ENCODE measurements at places on chromosomes 5 and 9. TPM values are rescaled to one million over a fixed set of nuclear protein-coding genes. Genes with fewer than 3 reads are reported as not detected.

Gene SPINK6
- total RNA-seq, result 2.9 TPM

Gene FOXI1
- 0.16 TPM for total RNA-seq

Gene SPATA31A7
- total RNA-seq, result not detected

Gene HBEGF
- total RNA-seq, result 62.1 TPM

Gene ANKRD18A
- total RNA-seq, result 3.0 TPM

- ATAC-seq, result no peak
These were observed 34.8 kb upstream of the RAB3C start for GRCh38 chr5:58548068-58548467.

GRCh38 chr9:6567140-6567591 lies 78.4 kb downstream of the GLDC start:
- ATAC-seq, result peak; percentile 83

GRCh38 chr5:117999939-118000549 lies 988.3 kb downstream of the DTWD2 start:
- no peak for ATAC-seq

- ATAC-seq, result no peak
These were observed 163.9 kb downstream of the ARHGEF28 start for GRCh38 chr5:73789851-73790281.

DNA sequence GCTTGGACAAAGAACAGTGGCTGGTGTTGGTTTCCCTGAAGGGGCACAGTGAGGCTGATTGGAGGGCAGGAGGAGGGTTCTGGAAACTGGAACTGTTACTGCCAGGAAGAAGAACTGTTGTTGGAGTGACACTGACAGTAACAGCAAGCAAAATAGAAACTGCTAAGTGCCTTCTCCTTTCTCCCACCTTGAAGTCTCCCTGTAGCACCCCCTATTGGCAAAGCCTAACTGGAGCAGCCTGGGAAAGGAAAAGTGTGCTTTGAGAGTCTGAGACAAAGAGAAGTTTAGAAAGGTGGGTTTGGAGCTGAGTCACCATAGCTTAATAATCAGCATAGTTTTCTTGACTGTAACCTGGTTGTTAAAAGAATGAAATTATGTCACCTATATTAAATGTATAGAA lies 2.5 kb upstream of the TMEM174 start:
- peak; percentile 53 for ATAC-seq

GRCh38 chr9:129930743-129931142 lies 95.5 kb downstream of the USP20 start:
- no peak for ATAC-seq
